ENCODE measurements at places on chromosomes 11 and 22.
A peak's percentile ranks its signal among the peaks of the same experiment; 100 is the strongest.

- peak; percentile 62 for DNase-seq
Observed at GRCh38 chr11:59097113-59097708, 9.8 kb upstream of the FAM111B start.

DNA sequence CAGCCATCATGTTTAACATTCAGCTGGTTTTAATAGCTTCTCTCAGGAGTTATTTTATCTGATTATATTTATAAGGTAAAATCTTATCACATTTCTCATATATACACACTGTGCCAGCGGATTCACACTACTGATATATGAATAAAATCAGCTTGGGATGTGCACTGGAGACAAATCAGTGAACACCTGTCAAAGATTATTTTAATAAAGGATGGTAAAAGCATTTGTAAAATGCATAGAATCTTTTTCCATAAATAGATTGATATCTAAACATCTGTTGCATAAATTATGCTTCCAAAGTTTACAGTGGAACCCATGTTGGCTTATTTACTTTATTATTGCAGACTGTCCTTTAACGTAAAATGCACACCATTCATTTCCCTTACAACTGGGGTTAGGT is 1125.8 kb upstream of the CNTN5 start:
- no peak for DNase-seq

DNA sequence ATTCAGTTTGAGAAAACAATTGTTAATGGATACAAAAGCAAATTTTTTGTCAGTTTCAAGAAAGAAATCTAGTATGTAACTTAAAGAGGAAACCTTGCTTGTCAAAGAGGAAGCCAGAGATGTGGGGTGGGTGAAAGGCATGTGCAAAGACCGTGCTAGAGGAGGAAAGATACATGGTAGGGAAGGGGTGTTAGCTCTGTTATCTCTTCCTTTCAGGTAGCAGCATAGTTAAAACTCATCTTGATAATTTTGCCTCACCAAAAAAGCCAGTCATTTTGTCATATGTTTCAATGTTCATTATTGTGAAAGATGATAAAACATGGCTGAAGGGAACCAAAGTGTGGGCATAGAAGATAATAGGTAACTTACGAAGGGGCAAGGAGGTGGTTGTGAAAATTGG is 2.6 kb upstream of the MS4A2 start:
- no peak for DNase-seq

- DNase-seq: no peak
Observed at GRCh38 chr11:96127596-96127959, 203.7 kb upstream of the MTMR2 start.

DNA sequence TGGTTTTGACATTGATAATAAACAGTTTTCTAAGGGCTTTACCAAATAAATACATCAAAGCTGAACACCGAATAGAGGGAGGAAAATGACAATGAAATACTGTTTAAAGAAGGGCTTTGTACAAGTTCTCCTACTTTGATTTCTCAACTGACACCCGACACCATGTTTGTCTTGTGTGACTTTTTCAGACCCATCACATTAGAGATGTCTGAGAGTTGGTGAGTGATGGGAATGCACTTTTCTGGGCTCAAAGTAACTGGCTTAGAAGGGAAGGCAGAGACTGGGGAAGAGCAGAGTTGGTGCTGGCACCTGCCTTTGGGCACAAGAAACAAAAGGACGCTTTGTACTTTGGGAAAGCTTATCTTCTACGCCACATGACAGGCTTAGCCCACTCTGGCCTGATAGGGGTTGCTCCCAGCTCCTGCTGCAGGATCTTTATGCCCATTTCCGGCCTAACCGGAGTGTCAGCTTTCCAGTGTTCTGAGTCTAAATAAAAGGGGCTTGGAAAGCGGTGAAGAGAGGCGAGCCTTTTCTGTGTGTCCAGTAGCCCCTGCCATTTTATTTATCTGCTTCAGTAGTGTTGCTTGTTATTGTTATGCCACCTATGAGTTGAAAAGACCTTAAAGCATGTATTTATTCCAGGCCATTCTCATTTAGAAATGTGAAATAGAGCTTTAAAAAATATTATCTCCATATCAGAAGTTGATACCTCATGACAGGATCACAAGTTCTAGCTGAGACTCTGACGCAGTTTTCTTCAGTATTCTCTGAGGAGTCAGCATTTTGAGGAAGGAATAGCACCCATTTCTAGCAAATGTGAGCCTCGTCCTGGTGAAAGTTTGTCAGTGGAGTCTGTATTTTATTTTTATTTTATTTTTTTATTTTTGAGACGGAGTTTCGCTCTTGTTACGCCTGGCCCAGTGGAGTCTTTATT is 24.2 kb downstream of the KREMEN1 start:
- DNase-seq: peak; percentile 30

DNA sequence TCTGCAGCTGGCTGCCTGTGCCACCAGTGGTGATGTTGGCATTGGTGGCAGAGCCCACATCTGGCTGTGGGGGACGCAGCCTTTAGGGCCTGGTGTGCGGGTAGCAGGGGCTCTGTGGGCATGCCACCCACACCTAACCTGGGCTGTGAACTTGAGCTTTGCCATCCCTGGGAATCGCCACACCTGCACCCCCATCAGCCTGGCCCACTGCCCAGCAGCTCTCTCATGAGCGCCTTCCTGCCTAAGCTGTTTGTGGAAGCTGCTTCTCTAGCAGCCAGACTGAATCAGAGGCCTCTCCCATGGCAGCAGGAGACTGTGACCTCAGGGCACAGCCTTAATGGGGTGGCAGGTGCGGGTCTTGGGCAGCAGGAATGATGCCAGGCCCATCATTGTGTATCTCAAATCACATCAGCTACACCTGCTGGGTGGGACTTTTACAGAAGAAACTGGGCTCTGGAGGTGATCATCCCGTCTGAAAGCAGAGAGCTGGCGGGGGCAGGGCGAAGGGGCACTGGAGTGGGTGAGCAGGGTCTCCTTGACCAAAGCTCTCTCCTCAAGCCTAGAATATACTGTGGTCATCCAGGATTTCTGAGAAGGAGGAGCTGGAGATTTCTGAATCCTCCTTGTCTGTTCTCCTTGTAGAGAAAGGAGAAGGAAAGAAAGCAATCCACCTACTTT is 17.8 kb upstream of the CARS1 start:
- DNase-seq: no peak

DNA sequence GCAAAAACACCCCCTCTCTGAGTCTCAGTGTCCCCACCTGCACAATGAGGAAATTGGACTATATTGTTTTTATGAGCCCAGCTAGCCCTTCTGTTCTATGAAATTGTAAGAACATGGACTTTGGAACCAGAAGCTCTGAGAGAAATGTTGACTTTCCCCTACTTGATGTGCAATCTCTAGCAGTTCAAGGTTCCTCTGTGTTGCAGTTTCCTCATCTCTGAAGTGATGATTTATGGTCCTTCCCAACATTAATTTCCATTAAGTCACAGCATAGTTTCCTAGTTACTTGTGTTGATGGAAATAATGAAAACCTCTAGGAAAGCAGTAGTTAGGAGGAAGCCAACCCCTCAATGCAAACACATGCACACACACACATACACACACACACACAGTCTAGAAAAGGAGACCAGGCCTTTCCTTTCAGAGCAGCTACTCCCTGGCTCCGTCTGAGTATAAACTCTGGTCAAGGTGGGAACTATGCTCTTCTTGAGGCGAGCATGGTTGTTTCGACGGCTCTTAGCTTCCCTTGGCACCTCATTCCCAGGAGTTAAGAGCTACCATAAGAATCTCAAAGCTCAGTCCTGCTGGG is 518.4 kb downstream of the SOX6 start:
- DNase-seq: no peak

GRCh38 chr22:27113211-27113635 is 455.8 kb downstream of the MIAT start:
- peak; percentile 97 for DNase-seq

DNA sequence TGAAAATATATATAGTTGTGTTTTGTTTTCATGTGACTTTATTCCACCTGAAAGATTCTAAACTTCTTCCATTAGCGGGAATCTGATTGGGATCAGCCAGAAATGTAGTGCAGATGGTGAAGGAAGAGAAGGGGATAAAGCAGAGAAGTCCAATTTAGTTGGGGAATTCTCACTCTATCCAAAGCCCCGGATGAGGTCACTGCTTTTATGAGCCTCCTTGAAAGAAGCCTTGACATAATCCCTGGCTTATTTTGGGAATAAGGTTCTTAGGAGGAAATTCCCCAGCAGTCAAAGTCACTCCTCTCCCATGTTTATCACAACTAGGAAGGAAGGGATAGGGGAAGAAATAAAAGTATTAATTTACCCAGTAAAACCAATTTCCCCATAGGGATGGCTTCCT is 41.1 kb downstream of the OSBP start:
- peak; percentile 52 for DNase-seq

GRCh38 chr11:113272281-113272680 is 42.1 kb upstream of the TTC12 start:
- DNase-seq: no peak

DNA sequence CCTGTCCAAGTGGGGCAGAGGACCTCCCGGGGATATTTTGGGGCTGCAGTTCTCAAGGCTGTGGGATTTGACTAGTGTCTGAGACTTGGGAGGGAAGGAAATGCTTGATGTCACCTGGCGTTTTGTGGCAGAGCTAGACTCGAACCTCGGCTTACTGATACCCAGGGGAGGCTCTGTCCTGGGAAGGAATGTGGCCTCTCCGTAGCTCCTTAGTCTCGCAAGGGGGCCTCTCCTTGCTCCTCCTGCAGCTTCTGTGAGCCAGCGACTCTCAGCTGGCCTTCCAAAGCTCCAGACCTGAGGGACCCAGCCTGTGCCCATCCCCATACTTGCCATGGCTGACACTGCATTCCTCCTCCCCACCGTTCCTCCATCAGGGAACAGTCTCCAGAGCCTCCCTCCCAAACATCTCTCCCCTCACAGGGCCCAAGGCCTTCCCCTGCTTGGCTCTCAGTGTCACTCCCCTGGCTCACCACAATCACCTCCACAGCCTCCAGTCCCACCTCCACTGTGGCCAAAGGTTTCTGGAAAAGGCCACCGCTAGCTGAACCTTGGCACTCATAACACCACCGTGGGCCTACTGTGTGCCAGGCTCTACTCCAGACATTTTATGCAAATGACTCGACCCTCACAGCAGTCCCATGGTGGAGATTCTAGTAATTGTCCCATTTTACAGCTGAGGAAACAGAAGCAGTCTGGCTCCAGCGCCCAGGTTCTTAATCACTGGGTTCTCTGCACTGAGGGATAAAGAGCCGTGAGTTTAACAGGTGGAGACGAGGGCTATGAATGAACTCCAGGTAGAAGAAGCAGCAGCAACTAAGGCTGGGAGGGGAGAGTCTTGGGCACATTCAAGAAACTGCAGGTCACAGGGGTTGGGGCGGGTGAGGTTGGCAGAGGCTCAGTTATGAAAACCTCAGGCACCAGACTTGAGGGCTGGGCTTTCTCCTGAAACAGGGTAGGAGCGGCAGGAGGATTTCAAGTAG is 12.1 kb downstream of the P2RY2 start:
- DNase-seq: no peak

DNA sequence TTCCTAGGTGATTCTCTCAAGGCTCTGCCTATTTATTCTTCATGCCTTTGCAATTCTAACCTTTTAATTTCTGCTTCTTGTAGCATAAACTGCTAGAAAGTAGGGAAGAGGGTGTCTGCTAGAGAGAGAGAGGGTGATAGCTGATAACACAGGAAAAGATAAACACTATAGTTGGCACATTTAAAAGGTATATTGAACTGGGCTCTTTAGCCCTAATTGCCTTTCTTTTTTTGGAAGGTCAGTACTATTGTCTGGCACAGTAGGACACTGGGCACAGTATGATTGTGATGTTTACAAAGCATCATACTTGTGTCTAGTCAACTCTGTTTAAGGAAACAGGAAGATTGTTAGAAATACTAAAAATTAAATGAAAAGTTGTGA is 33.3 kb downstream of the TEAD1 start:
- DNase-seq: no peak

GRCh38 chr11:86781546-86781945 is 18.8 kb upstream of the PRSS23 start:
- no peak for DNase-seq

Measured in IMR-90 (cell line).